ENCODE measurements at places on chromosomes 11 and 22.
A peak's percentile ranks its signal among the peaks of the same experiment; 100 is the strongest.

DNA sequence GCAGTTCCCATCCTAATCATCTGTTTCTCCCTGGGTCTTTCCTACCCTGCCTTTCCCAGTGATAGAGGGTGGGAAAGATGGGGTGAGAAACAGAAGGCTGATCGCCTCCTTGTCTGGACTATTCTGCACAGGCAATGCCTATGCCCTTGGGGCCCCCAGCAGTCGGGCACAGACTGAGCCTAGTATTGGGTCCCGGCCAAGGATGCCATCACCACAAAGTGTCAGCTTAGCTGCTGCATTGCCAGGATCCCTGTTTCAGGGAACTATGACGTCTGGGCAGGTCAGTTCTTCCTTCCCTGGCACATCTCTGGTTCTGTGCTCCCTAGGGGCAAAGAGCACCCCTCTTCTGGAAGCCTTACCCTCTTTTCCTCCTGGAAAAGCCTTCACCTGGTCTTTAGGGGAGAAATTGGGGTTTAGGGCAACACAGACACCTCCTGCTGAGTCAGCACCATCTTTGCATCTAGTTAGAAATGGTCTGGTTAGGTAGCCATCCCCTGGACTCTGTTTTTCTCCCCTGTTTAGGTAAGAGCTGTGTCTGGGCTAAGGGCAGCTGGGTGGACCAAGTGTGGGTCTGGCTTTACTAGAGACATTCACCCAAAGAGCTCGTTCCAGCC is 2.1 kb downstream of the ADAMTS8 start:
- DNase-seq: no peak

DNA sequence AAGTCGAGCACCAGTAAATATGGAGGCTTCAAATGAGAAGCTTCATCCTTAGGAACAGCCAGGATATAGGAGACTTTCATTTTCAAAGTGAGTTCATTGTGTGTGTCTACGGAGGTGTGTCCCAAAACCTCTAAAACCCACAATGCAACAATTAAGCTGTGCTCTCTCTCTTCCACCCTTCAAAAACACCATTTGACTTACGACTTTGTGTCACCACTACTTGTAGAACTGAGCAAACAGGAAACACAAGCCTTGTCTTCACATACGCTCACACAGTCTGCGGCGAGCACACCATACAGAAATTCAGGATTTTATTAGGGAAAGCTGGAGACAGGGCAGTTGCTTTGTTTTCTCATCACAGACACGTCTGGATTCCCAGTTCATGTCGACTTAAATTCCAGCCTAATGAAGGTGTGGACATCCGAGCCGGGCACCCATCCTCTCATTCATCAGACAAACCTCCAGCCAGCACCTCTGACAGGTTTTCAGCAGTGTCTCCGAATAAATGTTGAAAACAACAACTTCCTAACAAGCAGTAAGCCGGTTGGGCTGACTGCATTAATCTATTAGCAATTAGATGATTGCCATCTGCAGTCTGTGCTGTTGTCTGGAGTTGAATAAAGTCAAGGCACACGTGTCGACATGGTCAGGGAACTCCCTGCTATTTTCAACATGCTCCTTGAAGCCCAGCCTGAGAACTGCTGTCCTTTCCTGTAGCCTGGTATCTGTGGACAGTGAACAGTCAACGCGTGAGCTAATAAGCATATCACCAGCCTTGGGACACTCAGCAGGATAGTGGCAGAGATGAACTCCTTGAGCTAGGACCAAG is 1411.1 kb downstream of the BRD1 start:
- no peak for DNase-seq

GRCh38 chr11:7531011-7531410 is 17.2 kb downstream of the PPFIBP2 start:
- no peak for DNase-seq

GRCh38 chr11:92087725-92088537 is 136.7 kb upstream of the FAT3 start:
- DNase-seq: no peak

DNA sequence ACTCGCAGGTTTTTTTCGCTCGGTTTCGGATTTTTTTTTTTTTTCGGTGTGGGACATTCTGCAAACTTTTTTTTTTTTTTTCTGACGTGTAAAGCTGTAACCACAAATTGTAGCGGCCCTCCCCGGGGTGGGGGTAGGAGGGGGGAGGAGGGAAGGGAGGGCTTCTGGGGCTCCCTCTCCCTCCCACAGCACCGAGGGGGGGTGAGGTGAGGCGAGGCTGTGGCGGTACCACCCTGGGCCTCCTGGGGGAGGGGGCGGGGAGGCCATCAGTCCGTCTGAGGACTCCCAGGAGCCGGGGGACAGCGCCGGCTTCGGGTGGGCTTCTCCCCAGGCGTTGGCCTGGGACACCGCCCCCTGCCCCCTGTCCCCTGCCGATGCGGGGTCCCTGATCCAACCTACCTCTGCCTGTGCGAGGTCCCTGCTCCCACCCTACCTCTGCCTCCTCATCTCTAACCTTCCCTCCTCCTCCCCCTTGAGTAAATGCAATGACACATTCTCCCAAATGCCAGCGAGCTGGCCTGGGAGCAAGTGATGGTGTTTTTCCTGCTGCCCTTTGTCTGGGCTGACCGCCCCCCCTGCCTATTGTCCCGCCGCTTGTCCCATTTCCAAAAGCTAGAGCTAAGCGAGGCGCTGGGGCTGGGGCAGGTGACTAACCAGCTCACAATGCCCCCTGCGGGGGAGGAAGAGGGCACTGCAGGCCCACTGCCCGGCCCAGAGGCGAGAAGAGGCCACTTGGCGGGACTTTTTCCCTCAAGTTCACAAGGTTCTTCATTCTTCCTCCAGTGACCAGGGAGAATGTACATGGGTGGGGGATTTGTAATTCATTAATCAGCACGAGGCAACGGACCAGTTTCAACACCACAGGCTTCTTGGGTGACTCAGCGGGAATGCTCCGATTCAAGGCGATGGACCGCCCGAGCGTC is 511 bp upstream of the CLCF1 start:
- peak; percentile 77 for DNase-seq

DNA sequence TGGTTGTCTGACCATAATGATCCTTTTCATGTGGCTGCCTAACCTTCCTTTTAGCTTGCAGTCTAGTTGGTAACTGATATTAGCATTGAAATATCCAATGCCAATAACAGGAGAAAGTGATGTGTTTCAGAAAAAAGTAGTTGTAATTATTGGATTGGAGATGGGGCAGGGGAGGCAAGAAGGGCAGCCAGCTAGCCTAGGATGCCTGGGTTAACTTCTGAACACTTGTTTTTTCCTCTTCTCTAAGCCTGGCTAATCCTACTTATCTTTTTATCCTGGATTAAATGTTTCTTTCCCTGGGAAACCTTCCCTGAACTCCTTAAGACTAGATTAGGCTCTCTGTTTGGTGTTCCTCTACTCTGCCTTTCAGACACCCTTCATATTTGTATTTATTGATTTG is 380.2 kb downstream of the TMEM135 start:
- DNase-seq: no peak

- no peak for DNase-seq
Observed at GRCh38 chr11:6771926-6772893, at the start of gene OR2AG2. Gene OR2AG2 (minus strand): TSS chr11:6771976. CDS start chr11:6768957, 3,019 bp downstream.

- no peak for DNase-seq
Observed at GRCh38 chr11:130490682-130491449, 42.4 kb downstream of the ADAMTS15 start.

DNA sequence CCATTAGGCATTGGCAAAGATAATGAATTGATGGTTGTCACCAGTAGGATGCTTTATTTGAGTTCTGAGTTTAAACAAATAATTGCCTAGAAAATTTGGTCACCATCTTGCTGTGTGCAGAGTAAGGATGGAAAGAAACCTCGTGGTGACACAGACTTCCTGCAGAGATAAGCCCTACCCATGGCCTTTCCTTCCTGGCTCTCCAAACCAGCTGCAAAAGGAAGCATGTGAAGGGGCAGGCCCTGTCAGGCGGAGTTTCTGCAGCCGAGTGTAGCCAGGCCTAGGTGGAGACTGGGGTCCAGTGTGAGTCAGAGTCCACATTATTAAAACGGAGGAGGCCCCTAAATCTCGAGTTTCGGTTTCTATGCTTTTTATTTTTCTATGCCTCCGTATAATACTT is 83.1 kb upstream of the ADSL start:
- no peak for DNase-seq

GRCh38 chr11:118145285-118146227 is 7.1 kb downstream of the SCN4B start:
- DNase-seq: peak; percentile 97
